NT2/D1 (cell line): ENCODE measurements at places on chromosomes 16 and 17.
A peak's percentile ranks its signal among the peaks of the same experiment; 100 is the strongest.

GRCh38 chr16:67562526-67562917, at the start of gene CTCF:
TSS of gene CTCF (plus strand) at chr16:67562526. CDS start at chr16:67610833, 48,307 bp downstream.
- DNase-seq, result peak; percentile 57

DNA sequence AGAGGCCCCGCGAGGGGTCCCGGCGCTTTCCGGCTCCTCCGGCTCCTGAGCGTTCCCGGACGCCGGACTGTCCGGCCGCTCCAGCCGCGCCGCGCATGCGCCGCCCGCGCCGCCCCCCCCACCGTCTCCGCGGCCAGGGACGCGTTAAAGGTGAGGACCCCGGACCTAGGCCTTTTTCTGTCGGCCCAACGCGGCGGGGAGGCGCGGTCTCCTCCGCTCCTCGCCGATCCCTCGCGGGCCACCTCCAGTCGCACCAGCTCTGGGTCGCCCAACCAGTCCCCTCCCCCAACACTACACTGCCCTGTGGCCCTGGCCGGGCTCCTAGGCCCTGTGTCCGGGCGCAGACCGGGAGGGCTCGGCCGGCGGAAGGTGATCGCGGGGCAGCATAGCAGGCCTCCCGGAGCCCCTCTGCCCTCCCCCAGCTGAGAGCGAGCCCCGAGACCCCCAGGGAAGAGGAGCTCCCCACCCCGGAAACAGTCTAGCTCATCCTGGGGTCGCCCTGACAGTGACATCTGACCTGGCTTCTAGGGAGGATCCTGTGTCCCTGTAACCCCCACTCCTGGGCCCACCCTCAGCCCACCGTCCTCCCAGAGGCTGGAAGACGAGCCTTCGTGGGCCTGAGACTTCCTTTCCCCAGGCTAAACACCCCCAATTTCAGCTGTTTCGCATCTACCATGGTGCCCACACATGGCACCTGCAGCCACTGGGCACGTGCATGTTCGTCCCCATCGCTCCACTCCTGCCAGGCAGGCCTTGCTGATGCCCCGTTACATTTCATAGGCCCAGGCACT, 14.7 kb upstream of the BCAR1 start:
- DNase-seq, result peak; percentile 61

- no peak for DNase-seq
Observed at GRCh38 chr16:73170612-73171038, 122.7 kb upstream of the ZFHX3 start.

- peak; percentile 23 for DNase-seq
Observed at GRCh38 chr16:12260647-12261262, 284.2 kb downstream of the SNX29 start.

GRCh38 chr16:1966460-1966859, at the start of gene RNF151:
TSS of gene RNF151 (plus strand) at chr16:1966856. CDS start at chr16:1966882, 26 bp downstream.
- no peak for DNase-seq

DNA sequence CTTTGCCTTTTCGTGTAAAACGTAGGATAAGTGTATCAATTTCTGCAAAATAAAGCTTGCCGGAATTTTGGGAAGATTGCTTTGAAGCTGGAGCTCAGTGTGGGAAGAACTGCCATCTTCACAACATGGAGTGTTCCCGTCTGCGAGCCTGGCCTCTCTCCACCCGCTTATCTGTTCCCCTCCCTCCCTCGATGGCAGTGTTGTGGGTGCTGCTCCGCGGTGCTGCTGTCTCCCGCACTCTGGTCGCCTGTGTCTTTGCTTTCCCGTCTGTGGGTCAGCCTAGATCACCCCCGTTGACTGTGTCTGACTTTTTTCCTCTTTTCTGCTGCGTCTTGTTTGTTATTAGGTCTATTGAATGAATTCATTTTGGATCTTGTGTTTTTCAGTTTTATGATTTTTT, 17.0 kb downstream of the ACSF3 start:
- no peak for DNase-seq

DNA sequence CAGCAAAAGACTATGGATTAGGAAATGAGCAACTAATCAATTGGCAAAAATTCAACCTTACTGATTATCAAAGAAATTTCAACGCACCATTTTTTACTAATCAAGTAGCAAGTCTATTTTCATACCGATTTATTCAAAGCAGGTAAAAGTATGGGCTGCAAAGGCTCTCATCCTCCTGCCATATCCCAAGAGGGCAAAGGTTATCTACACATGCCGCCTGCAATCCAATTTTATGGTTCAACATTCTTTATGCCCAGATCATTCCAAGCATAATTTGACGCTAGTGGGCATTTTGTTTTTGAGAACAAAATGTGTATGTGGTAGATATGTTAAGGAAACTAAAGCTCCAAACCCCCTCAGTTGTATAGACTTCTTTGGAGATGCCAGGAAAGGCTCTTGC, 270.6 kb downstream of the MAF start:
- DNase-seq, result no peak

- no peak for DNase-seq
Observed at GRCh38 chr17:76593384-76593826, 7.7 kb upstream of the ST6GALNAC2 start.

- no peak for DNase-seq
Observed at GRCh38 chr17:82921426-82921825, 81.6 kb upstream of the ZNF750 start.

DNA sequence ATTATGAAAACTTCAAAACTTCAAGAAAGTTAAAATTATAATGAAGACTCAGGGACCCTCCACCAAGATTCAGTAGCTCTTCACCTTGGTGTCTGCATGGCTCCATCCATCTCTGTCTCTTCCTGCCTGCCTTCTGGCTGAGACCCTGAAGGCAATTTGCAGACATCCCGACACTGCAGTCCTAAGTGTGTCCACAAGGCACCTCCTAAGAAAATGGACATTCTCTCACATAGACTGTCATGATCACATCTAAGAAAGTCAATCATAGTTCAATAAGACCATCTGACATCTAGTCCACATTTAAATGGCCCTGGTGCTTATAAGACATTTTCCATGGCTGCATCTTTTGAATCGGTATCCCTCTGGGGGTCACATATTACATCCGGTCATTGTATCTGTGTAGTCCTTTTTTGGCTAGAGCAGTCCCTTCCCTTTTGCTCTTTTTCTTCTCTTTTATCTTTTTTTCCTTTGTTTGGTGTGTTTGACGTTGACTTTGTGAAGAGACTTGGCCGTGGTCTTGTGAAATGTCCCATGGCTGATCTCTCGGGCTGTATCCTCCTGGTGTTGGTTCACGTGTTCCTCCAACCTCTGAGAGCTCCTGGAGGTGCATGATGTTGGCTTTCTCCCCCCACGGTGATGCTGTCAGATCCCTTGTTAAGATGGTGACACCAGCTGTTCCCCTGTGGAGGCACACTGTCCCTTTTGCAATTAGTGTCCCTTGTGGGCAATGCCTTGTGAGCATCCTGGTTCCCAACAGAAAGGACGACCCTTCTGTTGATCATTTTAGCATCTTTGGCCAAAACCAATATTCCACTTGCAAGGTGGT, 5.0 kb upstream of the TNFRSF13B start:
- no peak for DNase-seq

- DNase-seq, result no peak
Observed at GRCh38 chr17:10059684-10060211, 138.7 kb downstream of the GAS7 start.

- DNase-seq, result no peak
Observed at GRCh38 chr17:54623746-54624145, 276.9 kb upstream of the TOM1L1 start.

GRCh38 chr16:17346621-17347569, 123.9 kb downstream of the XYLT1 start:
- no peak for DNase-seq

DNA sequence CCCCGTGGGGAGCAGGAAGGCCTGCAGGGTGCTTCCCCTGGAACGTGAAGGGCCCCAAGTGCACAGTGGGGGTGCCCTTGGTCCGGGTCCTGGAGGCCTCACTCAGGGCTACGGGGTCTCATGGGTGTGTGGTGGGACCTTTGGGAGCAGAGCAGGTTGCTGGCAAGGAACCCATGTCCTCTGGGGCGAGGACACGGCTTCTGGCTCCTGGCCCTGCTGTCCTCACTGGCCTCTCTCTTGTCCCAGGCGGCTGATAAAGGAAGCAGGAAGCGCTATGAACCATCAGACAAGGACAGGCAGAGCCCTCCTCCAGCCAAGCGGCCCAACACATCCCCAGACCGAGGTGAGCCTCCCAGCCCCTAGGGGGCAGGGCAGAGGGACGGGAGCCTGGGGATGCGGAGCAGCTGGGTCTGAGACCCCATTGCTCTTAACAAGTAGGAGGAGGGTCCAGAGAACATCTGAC, 9.8 kb upstream of the IL17C start:
- peak; percentile 63 for DNase-seq

DNA sequence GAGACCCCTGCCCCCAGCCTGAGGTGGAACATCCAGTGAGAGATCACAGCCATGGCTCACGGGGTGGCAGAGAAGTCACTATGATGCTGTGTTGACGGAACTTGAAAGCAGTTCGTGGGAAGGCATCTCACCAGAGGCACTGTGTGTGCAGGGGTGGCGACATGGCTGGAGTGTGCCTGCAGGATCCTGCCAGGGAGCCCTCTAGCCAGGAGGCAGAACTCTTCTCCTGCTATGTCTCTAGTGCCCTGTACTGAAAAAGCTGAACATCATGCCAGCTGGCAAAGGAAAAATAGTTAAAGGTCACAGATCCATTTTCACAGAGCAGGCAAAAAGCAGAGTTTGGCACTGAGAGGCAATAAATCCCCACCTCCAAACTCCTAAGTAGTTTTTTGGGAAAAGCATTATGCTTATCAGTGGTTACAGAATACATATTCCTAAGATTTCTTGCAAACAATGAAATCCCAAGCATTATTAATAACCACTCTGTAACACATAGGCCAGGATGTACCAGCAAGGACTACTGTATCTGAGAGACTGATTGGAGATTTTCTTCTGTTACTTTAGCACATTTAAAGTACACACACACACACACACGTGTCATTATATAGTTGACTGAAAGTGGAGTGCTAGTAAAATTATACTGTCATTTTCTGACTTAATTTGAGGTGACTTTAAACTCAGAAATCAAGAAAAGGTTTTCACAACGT, 36.8 kb downstream of the TNRC6C start:
- no peak for DNase-seq

DNA sequence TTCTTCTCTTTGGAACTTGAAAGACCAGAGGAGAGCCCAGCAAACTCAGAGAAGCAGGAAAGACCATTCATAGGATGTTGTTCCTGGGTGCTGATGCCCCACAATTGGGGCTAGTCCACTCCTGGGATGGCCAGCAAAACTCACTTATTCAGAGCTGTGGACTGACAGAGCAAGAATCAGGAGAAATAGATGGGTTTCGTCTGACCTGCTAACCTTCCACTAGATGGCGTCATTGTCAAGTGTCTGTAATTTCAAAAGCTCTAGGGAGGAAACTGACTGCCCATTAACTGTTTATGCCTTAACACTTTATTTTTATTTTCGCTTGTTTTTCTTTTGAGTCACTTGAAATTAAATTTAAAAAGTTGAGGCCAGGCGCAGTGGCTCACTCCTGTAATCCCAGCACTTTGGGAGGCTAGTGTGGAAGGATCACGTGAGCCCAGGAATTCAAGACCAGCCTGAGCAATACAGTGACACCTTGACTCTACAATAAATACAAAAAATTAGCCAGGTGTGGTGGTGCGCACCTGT, 28.7 kb upstream of the MILR1 start:
- DNase-seq, result no peak

- no peak for DNase-seq
Observed at GRCh38 chr17:83199500-83200201, 120.2 kb downstream of the METRNL start.

GRCh38 chr16:80060470-80060869, 459.9 kb upstream of the MAF start:
- no peak for DNase-seq

DNA sequence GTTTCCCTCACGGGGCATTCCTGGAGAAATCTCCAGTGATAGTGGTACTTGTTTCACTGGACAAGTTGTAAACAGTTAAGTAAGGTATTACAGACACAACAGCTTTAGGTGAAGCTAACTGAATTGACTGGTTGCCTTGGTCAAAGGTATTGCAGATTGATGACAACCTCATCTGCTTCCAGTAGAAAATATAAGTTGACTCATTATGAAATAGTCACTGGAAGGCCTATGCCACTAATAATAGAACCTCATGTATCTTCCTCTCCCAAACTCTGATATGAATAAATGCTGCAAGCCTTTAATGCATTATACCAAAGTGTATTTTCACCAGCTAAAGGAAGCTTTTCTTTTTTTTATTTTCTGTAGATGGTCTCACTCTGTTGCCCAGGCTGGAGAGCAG, 44.8 kb downstream of the GLG1 start:
- DNase-seq, result no peak

DNA sequence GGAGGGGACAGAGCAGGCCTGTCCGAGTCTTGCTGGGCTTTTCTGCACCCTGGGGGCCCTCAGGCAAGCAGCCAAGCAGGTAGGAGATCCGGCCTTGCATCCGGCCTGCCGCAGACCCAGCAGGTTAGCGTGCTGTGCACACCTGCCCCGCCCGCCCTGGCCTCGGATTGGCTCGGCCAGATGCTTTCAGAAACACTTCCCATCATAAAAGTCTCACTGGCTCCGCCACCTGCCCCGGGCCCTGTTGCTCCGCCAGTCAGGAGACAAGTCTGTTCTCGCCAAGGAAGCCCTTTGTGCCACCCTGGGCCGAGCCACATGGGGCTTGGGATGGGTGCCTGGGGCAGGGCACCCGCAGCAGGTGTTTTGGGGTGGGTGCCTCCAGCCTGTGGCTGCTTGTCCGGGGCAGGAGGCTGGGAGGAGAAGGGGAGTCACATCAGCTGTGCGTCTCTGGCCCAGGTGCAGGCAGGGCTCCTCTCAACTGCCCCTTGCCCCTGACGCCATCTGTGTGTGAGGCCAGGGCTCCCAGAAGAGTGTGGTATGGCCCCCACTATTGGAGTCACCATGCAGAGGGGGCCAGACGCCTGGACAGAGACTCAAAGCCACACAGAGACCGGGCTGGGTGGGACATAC, 228.2 kb upstream of the GSE1 start:
- DNase-seq, result no peak

DNA sequence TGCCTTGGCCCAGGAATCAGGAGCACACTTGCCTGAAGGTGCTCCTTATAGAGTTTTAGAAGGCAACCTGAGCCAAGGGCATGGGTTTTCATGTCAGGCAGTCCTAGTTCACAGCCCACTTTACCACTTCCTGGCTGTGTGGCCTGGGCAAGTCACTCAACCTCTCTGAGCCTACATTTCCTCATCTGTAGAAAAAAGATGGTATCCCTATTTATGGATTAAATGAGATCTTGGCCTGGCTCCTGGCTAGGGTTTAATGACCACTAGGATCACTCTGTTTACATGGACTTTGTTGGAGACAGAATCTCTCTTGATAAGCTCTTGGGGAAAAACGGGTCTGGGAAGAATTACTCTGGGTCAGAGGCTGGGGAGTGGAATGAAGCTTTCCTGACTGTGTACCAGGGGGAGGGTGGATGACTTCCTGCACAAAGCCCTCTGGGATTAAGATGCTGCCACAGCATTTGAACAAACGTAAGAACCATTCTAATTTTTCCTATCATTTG, 2.3 kb downstream of the MT2A start:
- DNase-seq, result no peak

- no peak for DNase-seq
Observed at GRCh38 chr17:70621566-70621965, 452.2 kb downstream of the KCNJ2 start.

GRCh38 chr17:1947229-1947742, 77.8 kb downstream of the RTN4RL1 start:
- no peak for DNase-seq
